Hematopoietic multipotent progenitor cell (in vitro differentiated cells): ENCODE measurements at places on chromosomes 2 and 18.

DNA sequence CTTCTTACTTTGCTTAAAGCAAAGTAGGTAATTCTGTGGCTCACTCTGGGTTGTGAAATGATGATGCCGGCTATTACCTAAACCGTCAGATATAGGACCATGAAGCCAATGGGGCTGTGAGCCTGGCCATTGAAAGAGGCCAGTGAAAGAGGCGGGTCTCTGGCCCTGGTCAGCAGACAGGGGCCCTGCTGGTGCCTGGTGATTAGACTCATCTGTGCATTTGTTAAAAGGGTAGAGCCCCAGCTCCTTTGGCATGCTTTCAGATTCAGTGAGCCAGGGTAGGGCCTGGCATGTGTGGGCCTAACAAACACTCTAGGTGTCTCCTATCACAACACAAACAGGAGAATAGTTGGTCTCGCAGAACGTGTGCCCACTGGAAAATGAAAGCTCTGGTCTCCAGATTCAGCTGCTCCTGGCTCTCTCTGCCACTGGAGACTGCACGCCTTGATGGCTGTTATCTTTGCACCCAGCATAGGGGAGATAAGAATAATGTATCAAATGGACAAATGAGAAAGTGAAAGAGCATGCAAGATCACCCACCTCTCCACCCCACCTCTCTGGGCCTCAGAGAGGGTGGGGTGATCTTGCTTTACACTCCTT lies 6.9 kb downstream of the LRRC30 start:
- DNase-seq: no peak

DNA sequence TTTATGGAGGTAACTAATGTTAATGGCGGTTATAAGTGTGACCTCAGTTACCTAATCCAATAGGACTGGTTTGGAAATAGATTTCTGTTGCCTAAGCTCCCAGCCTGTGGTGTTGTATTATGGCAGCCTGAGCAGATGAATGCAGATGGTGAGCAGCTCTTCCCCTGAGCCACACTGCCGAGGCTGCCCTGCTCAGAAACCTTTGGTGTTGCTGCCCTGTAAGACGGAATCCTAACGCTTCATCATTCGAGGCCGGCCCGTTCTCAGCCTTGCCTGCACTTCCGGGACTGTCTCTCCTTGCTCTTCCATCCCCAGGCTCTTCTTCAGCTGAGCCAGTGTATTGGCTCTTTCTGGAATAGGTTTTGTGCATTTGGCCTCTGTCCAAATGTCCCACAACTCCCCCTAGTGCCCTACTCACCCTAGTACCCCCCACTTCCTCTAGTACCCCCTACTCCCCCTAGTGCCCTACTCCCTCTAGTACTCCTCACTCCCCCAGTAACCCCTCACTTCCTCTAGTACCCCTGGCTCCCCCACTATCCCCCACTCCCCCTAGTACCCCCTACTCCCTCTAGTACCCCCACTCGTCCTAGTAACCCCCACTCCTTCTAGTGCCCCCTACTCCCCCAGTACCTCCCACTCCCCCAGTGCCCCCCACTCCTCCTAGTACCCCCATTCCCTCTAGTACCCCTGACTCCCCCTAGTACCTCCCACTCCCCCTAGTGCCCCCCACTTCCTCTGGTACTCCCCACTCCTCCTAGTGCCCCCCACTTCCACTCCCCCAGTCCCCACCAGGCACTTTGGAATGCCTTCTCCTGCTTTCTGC lies 106.0 kb upstream of the TAF1B start:
- no peak for DNase-seq

DNA sequence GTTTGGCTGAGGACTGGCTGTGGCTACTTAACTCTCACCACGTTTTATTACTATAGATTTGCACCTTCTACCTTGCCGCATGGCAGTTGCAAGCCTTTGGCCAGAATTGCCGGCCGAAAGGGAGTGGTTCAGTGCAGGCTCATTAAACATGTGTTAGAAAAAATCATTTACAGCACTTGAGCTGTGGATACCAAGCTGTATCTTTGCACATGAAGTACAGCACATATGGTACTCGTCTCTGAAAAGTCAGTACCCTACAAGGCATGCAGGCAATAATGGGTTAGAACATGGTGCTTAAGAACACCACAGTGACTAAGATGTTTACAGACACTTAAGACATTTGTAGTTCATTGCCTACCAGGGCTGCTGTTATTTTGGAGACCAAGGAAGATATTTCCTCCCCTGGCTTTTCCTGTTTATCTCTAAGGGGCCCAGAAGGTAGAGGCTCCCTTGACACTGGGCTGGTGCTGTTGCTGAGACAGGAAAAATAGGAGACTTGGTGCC lies 103.1 kb downstream of the ZNF532 start:
- no peak for DNase-seq

GRCh38 chr2:218003981-218004419 lies 1.2 kb upstream of the TNS1 start:
- DNase-seq: no peak

DNA sequence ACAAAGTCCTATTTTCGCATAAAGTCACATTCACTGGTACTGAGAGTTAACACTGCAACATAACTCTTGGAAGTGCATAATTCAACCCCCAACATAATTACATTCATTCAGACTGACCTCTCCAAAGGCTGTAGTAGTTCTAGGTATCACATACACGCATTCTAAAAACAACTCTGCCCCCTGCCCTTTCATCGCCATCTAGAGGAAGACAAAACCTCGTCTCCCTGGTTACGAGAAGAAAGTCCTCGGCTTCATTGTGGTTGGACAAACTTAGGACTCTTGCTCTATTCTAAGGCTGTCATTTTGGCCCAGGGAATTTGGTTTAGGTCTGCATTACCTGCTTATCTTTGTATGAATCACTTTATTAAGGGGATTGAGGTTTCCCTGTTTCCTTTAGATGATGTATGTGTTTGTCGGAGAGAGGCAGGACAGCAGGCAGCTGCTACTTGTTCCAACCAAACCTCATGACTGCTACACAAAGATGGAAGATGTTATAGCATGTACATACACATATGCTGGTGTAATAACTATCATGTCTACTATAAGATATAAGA lies 215.4 kb upstream of the NRXN1 start:
- peak; percentile 63 for DNase-seq

GRCh38 chr2:218282173-218282991 lies 9.9 kb downstream of the TMBIM1 start:
- DNase-seq: no peak

- no peak for DNase-seq
Measured at GRCh38 chr2:58957188-58957840, 716.2 kb upstream of the FANCL start.

DNA sequence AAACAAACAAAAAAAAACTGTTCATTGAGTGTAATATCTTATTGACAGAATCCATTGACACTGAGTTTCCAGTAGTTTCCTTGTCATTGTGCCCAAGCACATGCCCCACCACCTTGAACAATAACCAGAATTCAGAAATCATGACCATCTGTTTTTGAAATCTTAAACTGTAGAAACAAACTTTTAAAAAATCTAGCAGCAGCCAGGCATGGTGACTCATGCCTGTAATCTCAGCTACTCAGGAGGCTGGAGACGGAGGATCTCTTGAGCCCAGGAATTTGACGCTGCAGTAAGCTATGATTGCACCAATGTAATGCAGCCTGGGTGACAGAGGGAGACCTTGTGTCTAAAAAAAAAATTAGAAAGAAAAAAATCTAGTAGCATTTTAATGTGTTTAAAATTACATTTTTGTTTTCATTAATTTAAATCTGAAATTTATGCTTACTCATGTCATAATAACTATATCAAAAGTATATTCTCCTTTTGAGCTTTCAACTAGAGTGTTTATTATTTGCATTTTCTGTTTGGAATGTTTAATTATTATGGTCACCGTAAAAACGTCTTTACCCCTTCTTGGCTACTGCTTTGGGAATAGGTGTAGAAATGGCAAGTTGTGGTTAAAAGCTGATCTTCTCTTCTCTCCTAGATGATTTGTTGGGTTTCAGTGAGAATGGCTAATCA lies 25.2 kb upstream of the STON1 start:
- DNase-seq: no peak

DNA sequence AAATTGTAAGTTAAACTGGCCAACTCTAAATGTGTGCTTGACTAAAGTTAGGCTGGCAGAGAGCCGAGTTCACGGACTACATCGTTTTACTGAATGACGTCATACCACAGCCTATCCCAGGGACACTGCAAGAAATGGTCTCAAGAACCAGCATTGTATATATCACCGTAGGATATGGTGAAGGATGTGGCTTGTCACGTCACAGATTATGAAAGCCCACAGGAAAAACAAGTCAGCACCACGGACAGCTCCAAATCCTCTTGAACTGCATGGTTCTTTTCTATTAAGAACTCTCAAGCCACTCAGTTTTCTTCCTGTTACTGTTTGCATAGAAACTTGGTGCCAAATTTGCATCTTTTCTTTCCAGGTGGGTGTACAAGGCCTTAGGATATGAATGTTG lies 85.1 kb upstream of the ACAA2 start:
- peak; percentile 91 for DNase-seq

GRCh38 chr2:128549646-128550260 lies 231.1 kb upstream of the HS6ST1 start:
- no peak for DNase-seq

DNA sequence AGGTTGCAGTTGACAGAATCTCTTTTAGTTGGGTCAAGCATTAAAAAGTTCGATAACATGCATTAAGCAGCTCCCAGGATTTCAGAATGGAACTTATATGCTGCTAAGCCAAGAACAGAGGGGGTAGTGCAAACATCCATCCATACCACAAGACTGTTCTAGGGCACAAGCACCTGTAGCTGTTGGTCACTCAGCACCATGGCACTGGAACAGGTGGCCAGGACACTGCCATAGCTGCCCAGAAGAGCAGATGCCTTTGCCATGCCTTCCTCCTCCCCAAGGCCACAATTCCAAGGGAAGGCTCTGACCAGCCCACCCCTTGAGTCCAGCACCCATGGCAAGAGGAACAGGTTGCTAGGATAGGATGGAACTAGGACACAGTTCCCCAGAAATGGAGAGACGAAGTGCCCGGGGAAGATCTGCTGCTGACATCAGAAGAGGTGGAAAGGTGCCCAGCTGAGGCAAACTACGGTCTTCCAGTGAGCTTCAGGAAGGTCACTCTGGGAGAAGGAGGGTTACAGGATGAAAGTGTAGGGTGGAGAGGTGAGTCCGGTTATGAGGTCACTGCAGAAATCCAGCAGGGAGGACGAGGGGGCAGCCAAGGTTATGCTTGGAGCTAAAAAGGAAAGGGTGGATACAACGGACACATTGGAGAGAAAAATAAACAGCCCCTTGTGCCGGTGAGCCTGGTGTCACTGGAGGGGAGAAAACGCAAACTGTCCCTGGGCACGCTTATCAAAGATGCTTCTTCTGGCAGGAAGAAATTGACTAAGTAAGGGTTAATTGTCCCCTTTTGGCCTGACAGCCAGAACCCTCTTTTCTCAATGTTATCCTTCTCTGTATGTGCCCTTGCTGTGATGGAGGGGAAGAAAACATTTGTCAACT lies 41.9 kb downstream of the C1QL2 start:
- DNase-seq: no peak

- no peak for DNase-seq
Measured at GRCh38 chr2:26456440-26457250, 21.3 kb downstream of the OTOF start.

GRCh38 chr2:173957517-173957916 lies 7.7 kb downstream of the SP3 start:
- no peak for DNase-seq

GRCh38 chr18:11741505-11742145 lies 52.6 kb downstream of the GNAL start:
- no peak for DNase-seq

GRCh38 chr2:223759569-223760430 lies 77.6 kb downstream of the AP1S3 start:
- DNase-seq: no peak

GRCh38 chr18:44117821-44118220 lies 562.9 kb upstream of the SETBP1 start:
- no peak for DNase-seq

DNA sequence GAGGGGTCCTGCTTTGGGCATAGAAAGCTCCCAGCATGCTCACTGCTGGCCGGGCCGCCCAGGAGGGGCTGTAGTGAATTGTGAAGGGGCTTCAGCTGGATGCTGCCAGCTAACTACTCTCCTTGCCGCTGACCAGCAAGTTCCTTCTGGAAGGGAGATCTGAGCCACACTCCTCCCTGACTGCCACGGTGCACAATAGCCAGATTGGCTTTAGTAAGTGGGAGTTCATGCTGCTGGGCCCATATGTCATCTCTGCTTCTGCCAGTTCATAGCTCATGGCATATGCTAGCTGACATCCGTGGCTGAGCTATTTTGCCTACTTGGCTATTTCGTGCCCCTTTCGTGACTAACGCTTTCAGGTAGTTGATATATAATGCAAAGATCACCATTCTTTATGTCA lies 51.6 kb upstream of the ROCK2 start:
- no peak for DNase-seq

GRCh38 chr2:235852526-235852920 lies 315.7 kb downstream of the GBX2 start:
- DNase-seq: no peak

GRCh38 chr2:71893646-71894045 lies 254.0 kb downstream of the CYP26B1 start:
- DNase-seq: no peak

- DNase-seq: no peak
Measured at GRCh38 chr2:128403814-128404708, 85.4 kb upstream of the HS6ST1 start.

DNA sequence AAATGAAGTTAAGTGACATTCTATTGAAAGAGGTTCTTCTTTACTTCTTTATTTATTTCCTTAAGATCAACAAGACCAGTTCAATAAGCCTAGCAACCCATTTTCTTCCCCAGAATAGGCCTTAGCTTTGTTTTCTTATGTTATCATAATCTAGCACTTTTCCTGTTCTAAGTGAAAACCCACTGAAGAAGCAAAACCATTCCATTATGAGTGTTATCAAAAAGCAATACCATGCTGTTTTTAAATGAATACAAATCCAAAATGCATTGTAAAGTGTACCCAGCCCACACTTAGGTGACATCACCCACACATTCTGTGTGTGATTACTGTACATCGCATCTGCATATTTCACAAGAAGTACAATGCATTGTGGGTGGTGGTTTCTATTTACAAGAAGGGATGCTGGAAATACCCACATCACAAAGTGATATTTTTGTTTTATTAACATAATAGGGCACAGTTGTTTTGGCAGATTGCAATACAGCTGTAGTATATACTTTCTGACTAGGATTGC lies 679.5 kb downstream of the KCNJ3 start:
- peak; percentile 36 for DNase-seq

- DNase-seq: peak; percentile 90
Measured at GRCh38 chr18:23131693-23132319, 3.5 kb upstream of the CABLES1 start.
